Ecto neural progenitor cell (in vitro differentiated cells): ENCODE measurements at places on chromosomes 11 and 22.

- DNase-seq = no peak
These were observed 4.2 kb downstream of the C11orf91 start for GRCh38 chr11:33696411-33696810.

DNA sequence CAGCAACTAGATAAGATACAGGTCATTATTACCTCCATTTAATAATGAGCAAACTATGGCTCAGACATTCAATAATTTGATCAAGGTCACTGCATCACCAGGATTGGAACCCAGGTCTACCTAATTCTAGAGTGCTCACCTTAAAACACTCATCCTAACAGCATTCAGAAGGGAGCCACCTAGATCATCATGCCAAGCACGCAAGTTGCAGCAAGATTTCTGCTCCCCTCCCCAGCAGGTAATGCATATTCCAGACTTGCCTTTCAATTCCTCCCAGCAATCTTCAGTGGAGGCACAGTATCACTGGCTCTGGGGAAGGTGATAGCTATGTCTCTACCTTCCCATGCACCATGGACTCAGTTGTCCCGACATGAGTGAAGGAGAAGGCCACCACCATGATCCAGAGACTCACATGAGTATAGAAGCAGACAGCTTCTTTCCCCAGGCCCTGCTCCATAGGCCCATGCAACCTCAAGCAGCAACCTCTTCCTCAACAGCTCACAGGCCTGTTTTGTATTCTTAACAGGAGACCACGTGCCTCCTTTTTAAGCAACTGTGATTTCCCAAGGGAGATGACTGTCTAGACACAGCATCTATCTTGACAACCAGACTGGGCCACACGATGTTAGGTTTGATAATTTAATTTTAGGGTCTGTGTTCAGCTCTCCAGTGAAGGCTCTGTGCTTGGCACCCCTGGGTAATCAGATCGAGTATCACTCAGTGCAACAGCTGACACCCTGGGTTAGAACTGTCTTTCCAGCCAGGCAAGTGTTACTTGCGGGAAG lies 36.4 kb downstream of the RAB30 start:
- DNase-seq = no peak

DNA sequence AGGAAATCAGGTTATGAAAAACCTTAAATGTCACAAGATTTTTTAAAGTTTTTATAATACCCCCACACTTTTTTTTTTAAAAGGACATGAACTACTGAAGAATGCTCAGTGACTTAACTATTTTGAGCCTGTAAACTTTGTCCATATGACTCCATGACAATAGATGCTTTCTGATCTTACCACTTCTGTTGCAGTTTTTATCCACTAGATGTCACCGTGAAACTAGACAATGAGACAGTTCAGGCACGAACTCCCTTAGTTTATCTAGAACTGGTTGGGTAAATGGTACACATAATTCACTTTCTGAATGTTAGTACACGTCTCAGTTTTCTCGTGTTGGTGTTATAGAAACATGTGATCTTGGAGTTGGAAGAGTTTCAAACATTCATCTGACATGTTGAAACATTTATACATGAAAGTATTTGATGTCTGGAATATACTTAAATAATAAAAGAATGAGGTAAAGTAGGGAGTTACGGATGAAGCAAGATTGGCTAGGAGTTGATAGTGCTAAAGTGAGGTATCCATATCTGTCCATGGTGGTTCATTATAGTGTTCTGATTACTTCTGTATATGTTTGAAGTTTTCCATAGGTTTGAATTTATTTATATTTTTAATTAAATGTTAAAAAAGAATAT lies 8.1 kb downstream of the CCDC15 start:
- DNase-seq = no peak

- DNase-seq = no peak
These were observed 28.6 kb downstream of the TEF start for GRCh38 chr22:41410311-41410751.

- no peak for DNase-seq
These were observed 80.7 kb upstream of the PPARA start for GRCh38 chr22:46069521-46070214.

GRCh38 chr11:15913261-15913660 lies 443.1 kb downstream of the SOX6 start:
- DNase-seq = no peak

- DNase-seq = no peak
These were observed 3.0 kb downstream of the PNPLA2 start for GRCh38 chr11:821512-822371.

GRCh38 chr11:130740819-130741218 lies 175.5 kb downstream of the SNX19 start:
- no peak for DNase-seq

DNA sequence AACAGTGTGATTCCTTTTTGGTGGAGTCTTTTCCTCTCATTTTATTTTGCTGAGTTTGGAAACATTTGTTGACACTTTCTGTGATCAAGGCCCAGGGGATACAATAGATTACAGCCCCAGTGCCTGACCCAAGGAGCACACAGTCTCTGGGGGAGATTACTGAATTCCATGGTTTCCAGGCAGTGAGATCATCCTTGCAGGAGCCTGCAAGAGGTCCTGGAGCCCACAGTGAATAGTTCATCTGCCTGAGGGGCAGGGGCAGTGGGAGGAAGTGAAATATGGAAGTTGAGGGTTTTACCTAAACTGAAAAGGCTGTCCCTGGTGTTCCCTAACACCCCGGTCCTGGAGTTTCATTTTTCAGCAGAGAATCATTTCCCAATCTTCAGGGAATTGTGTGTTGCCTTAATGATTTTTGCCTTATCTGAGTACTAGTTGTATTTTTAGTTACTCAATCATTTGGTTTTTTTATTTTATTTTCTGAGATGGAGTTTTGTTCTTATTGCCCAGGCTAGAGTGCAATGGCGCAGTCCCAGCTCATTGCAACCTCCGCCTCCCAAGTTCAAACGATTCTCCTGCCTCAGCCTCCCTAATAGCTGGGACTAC lies 7.7 kb downstream of the CCS start:
- no peak for DNase-seq

- DNase-seq = no peak
These were observed 365.3 kb downstream of the CTTN start for GRCh38 chr11:70763606-70764005.

DNA sequence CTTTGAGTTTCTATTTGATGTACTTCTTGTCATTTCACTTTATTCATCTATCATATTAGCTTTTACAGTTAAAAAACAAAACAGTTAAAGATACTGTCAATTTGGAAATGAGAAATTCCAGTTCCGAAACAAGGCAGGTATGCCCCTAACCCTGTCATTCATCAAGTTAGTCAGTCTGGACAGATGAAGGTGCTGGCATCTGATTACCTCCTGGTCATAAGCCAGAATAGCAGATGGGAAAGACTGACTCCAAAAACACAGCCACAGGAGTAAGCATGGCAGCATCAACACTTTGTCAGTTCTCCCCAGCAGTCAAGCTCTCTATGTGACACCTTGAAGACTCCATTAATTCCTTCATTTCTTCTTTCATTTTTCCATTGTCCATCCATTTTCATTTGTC lies 4.3 kb downstream of the LRRC51 start:
- no peak for DNase-seq

DNA sequence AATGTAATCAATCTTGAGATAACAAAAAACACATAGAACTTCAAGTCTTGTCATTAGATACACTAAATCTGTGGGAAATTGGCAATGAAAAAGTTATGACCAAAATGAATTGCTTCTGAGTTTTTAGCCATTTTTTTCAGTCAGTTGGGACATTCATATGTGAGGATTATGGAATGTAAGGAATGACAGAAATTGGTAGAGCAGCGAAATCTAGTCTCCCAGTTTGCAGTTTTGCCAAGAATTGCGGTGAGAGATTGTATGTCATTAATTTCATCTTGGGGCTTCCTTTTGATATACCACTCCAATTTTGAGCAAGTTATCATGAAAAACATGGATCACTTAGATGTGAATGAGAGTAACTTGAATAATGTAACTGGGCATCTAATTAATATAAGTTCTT lies 49.9 kb downstream of the SIK2 start:
- no peak for DNase-seq

- no peak for DNase-seq
These were observed 136.7 kb upstream of the NECTIN1 start for GRCh38 chr11:119865661-119866156.

DNA sequence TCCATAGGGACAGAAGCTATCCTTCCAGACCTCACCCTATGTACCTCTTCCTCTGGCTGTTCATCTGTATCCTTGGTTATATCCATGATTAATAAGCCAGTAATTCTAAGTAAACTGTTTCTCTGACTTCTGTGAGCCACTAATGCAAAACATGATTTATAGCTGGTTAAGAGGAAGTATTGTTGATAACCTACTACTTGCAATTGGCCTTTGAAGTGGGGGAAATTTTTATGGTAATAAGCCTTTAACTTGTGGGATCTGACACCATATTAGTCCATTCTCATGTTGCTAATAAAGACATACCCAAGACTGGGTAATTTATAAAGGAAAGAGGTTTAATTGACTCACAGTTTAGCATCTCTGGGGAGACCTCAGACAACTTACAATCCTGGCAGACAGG lies 21.9 kb downstream of the CASP12 start:
- no peak for DNase-seq

DNA sequence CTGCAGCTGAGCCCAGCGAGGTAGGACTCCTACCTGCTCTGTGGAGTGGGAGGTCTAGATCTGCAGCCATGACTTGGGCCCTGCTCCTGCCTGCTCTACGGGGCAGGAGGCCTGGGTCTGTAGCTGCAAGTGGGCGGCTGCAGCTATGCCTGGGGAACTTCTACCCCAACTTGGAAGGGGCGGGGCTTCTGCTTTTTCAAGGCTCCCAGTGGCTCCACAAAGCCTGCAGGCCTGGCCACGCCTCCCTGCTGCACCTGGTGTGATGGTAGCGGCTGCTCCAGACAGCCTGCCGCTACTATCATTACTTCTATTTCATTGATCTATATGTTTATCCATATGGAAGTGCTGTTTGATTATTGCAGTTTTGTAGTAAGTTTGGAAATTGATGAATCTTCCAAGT lies 121.2 kb downstream of the NELL1 start:
- DNase-seq = no peak

DNA sequence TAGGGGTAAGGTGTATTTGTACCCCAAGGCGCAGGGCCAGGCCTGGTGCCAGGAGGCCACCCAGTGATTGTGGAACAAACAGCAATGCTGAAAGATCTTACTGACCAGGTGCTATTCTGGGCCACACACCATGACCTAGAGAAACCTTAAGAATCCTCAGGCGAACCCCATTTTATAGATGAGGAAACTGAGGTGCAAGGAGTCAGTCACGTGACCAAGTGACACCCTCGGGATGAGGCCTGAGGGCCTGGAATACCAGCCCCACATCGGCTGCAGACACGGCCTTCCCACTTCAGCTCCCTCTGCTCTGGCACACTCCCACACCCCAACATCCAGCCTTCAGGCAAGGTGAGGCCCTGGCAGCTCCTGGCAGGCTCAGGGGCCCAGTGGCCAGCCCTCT lies 13.1 kb downstream of the CABP7 start:
- no peak for DNase-seq

DNA sequence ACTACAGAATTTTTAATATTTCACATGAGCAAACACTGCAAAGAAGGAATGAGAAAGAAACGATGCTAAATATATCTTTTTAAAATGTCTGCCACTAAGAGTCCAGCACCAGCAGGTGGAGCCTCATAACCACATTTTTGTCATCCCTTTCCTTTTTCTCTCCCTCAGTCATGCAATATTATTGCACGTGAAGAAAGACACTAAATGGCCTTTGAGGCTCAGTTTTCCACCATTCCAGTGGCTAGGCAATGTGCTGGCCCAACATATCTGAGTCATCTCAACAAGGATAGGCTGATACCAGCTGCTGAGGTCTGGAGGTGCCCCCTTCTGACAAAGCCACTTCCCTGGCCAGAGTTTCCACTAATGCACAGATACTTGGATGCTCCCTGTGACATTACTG lies 1.8 kb downstream of the ALKBH8 start:
- DNase-seq = no peak

DNA sequence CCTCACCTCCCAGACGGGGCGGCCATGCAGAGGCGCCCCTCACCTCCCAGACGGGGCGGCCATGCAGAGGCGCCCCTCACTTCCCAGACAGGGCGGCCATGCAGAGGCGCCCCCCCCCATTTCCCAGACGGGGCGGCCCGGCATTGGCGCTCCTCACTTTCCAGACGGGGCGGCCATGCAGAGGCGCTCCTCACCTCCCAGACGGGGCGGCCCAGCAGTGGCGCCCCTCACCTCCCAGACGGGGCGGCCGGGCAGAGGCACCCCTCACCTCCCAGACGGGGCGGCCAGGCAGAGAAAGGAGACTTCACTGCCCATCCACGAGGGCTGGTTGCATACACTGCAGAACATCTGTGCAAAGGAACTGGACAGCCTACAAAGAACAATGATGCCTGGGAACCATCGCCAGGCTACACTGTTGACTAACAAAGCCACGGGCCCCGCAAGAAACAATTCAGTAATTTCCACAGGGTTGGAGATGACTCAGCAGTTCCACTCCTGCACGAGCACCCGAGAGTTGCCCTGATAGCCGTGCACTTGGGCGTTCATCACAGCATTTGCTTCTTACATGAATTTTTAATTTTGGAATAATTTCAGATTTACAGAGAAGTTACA lies 58.7 kb downstream of the CTTN start:
- no peak for DNase-seq

DNA sequence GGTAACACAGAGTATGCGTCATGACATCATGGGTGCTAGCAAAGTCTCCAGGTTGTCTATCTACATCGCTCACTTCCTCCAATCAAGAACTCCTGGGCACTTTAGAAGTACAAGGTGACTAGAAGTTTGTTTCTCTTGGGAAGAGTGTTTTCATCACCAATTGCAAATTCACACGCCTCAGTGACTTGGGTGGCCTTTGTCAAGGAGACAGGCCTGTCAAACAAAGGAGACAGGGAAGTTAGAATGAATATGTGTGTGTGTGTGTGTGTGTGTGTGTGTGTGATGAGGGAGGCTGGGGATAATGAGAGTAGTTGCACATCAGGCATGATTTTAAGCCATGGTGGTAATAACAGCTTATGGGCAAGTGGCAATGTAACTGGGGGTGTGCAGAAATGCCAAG lies 953.2 kb downstream of the OPCML start:
- DNase-seq = no peak

DNA sequence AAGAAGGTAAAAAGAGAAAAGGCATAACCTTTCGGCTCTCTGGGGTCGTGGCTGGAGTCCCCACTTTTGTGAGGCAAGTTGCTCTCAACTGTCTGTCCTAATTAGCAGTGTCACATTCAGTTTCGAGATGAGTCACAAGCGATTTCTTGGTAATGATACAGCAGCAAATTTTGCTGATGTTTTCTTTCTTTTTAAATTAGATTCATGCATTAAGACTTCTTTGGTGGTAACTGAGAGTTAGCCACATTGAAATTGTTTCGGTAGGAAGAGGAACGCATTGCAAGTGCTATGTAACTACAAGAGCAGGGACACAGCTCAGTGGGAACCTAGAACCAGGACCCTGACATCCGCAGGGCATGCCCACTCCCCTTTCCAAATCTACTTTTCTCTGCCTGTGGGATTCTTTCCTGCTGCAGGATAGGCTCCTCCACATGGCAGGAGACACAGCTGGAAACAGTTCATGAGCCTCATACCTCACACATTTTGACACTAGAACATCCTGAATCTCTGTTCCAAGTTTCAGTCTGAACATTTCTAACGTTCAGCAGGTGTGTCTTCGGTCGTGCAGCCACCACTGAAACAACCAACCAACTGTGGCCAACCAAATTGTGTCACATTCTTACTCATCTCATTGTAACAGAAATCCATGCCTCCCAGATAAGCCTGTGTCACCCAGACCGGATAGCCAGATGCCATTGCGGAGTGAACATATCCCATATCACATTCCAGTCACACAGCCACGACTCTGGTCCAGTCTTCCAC lies 987.6 kb downstream of the NTM start:
- no peak for DNase-seq

- DNase-seq = no peak
These were observed 1401.0 kb downstream of the BRD1 start for GRCh38 chr22:48426466-48427380.

GRCh38 chr11:119368121-119369034 lies 13.1 kb downstream of the USP2 start:
- no peak for DNase-seq
